Occipital lobe (tissue), 3 donors: ENCODE measurements at places on chromosomes 2 and 18. TPM values are rescaled to one million over a fixed set of nuclear protein-coding genes. Genes with fewer than 3 reads are reported as not detected.

The SCG2 gene
- total RNA-seq = 52.9 TPM

The CRACDL gene
- total RNA-seq = 2.3 TPM

The MTA3 gene
- total RNA-seq = 37.0 TPM

The CYTIP gene
- total RNA-seq = 5.1 TPM

The XIRP2 gene
- 0.78 TPM for total RNA-seq

The PRSS56 gene
- not detected for total RNA-seq

The TXNDC2 gene
- not detected for total RNA-seq

The TNFRSF11A gene
- 1.6 TPM for total RNA-seq

The VAMP8 gene
- total RNA-seq = 0.94 TPM

The ASPRV1 gene
- total RNA-seq = 2.8 TPM

The ABCG8 gene
- total RNA-seq = 0.31 TPM

The STAT4 gene
- 1.2 TPM for total RNA-seq

The NR4A2 gene
- 7.8 TPM for total RNA-seq

The PRKAG3 gene
- not detected for total RNA-seq

The FAM117B gene
- 44.6 TPM for total RNA-seq

The COL4A3 gene
- 0.16 TPM for total RNA-seq

The RASGRP3 gene
- total RNA-seq = 11.1 TPM

The UGT1A5 gene
- total RNA-seq = not detected

The CDH2 gene
- 200 TPM for total RNA-seq

The LOXL3 gene
- total RNA-seq = 16.1 TPM

The FEV gene
- total RNA-seq = not detected

The CYBRD1 gene
- 12.3 TPM for total RNA-seq

The NTSR2 gene
- total RNA-seq = 0.31 TPM

The UPP2 gene
- total RNA-seq = 1.7 TPM
